ENCODE measurements at places on chromosomes 13 and 19.

DNA sequence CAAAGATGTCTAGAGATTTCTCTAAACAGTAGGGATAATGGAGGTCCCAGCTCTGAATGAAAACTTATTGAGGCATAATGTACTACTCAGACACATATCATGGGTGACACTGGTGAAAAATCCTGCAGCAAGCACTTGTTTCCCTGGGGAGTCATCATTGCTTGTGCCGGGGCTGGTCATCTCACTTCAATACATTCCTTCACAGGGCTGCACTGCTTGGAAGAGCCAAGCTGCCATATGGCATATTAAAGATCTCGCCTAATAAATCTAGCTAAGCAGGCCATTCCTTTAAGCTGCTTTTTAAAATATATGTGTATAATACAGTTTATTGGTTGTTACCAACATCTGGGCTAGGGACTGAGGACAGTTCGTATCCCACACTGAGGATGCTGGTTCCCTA, 332.2 kb upstream of the GPC6 start:
- DNase-seq, result no peak

DNA sequence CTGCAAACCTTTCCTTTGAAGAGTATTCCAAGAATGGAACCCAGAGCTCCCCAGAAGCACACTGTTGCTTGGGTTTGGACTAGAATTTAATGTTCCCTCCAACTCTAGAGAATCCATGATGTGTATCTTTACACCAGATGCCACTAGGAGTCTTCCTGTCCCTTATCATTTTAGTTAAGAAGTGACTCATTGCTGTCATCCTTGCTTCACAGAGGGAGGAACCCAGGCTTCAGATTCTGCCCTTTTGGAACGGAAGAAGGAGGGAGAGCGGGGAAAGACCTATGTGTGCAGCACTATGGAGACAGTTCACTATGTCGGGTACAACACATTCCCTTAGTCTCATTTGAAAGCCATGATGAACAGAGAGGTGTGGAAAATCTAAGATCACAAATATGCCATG, 2.1 kb upstream of the ATP12A start:
- no peak for DNase-seq

DNA sequence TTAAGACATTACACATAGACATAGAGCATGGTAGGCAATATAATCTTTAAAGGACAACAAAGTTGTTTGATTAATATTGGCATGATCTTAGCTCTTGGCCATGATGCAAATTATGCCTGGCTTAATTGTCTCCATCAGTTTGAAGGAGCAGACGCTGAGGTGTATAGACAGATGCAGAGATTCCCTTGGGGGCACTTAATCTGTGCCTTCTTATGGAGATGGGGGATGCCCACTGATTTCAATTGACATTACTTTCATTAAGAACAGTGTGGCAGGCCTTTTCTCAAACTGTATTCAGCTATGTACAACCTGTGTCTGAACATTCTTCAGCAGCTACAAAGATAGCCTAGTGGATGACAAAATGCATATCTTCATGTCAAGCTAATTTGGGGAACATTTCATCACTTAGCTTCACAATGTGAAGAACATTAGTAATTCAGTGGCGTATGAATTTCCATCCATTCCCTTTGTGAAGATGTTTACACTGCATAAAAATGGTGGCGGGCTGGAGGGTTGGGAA, 85.3 kb upstream of the MYCBP2 start:
- no peak for DNase-seq

GRCh38 chr19:9531933-9532332, 6.5 kb downstream of the ZNF426 start:
- DNase-seq, result no peak

DNA sequence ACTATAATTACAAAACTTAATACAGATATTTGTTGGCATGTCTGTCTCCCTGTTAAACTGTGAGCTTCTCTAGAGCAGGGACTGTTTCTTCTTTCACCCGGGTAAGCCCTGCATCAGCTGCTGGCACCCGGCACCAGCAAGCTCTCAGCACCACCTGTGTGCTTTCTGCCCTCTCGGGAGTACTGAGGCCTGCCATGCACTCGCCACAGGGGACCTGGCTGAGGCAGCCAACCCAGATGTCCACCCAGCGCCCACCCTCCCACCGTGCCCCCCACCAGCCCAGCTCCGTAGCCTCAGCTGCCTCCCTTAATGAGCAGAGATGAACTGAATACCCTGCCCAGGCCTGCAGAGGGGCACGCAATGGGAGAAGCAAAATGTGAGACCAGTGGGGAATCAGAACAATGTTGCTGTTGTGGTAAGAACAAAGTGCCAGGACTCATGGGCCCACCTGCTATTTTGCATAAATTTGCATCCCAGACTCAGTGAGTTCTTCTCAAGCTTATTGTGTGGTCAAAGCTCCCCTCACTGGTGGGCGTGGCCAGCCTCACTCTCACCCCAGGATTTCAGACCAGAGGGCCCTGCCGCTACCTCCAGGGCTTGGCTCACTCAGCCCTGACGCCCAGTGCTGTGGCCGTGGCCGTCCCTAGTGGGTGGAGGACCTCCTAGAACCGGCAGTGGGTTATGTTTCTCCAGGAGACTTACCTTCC, 14.6 kb upstream of the SERPINE3 start:
- DNase-seq, result no peak

DNA sequence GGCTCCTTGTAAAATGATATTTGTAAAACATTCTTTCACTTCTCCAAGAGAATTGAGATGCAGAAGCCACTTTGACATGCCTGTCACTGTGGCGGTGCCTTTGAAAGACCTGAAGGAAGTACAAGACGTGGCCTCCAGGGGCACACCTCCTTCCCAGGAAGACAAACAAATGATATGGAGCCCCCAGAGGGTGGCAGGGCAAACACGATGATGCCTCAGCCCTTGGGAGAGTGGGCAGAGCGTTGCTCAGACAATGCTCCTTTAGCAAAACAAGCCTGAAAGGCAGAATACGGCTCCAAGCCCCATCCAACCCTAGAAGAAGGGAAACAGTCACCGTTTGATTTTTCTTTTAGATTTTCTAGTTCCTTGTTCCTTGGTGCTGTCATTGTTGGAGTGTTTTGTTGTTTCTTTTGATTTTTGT, 9.2 kb upstream of the ATP12A start:
- DNase-seq, result no peak

- DNase-seq, result no peak
Observed at GRCh38 chr19:54684527-54684926, 21.7 kb downstream of the LILRB4 start.

GRCh38 chr13:113774177-113775107, 15.4 kb downstream of the TMEM255B start:
- DNase-seq, result no peak

DNA sequence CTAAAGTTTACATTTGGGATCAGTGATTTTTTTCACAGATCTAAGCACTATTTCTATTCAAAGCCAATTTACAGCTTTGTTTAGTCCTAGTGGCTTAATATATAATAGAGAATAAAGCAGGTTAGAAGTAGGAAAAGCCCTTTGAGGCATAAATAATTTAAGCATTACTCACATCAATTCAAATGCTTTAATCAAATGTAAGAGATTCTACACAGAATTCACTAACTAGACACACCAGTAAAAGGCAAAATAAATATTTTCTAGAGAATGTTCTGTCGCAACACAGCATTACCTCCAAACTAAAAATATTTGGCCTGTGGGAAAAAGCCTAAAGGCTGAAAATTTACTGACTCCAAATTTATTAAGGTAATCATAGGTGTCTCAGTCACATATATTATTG, 31.3 kb downstream of the KCTD12 start:
- DNase-seq, result no peak

DNA sequence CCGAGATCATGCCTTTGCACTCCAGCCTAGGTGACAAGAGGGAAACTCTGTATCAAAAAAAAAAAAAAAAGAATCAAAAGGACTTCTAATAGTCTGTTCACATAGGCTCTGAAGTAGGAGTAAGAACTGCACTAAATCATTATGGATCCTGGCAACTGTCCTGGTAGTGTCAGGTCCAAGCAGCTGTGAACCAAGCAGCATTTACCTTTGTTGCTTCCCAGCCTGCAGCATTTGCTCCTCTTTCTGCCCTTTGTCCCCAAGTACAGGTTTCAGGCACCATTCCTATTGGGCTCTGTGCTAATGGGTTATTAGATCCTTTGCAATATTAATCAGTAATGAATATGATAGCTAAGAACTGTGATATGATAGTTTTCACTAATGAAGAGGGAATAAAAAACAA, 77.4 kb upstream of the NBEA start:
- DNase-seq, result no peak

- no peak for DNase-seq
Observed at GRCh38 chr19:12767666-12768065, 7.7 kb downstream of the HOOK2 start.

DNA sequence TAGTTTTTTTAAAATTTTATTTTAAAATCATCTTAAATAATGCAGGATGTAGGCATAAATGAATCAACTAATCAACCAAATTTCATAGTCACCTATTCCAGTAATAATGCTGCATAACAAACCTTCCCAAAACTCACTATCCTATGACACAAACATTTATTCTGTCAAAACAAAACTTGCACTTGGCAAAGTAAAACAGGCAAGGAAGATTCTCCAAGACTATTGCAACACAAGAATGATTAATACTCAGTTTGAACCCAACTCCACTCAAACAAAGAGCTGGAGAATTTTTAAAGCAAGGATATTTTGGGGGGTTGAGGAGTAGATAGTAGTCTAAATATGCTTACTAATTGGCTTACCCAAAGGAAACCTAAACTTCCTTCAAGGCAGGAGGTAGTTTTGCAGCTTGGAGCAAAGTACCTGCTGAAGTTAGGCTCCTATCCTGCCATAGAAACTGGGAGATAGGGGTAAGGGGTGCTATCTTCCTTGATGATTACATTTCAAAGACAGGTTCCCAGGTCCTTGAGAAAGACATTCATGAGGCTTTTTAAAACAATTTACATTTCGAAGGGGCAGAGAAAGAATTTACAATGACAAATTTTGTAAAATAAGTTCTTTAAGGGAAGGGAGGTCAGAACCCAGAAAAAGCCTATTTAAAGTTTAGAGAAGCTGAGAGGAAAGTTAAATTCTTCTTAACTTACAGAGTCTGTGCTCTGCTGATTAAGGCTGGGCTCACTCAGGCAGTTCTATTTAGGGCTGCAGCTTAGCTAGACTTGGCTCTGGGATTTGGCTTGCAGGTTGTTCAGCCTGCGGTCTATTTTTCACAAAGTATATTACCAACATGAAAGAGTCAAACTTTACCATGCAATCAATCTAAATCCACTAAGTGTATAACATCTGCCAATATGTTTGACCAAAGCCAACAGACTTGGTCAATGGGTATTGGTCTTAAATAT, 549.0 kb downstream of the KCTD12 start:
- no peak for DNase-seq

DNA sequence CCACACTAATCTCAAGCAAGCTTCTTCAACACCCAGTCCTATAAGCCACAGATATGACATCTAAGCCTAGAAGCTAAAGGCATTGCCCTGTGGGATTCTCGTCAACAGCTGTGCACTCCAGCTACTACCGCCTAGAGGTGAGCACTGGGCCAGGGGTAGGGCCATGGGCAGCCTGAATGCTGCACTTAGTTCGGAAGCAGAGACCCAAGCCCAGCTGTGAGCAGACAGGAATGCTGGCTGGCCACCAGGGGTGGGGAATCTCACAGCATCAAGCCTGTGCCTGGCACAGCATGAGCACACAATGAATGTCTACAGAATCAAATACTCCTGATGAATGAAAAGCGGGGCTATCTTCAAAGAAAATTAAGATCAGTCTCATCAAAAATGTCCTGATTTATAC, 167.5 kb upstream of the UBL3 start:
- no peak for DNase-seq

DNA sequence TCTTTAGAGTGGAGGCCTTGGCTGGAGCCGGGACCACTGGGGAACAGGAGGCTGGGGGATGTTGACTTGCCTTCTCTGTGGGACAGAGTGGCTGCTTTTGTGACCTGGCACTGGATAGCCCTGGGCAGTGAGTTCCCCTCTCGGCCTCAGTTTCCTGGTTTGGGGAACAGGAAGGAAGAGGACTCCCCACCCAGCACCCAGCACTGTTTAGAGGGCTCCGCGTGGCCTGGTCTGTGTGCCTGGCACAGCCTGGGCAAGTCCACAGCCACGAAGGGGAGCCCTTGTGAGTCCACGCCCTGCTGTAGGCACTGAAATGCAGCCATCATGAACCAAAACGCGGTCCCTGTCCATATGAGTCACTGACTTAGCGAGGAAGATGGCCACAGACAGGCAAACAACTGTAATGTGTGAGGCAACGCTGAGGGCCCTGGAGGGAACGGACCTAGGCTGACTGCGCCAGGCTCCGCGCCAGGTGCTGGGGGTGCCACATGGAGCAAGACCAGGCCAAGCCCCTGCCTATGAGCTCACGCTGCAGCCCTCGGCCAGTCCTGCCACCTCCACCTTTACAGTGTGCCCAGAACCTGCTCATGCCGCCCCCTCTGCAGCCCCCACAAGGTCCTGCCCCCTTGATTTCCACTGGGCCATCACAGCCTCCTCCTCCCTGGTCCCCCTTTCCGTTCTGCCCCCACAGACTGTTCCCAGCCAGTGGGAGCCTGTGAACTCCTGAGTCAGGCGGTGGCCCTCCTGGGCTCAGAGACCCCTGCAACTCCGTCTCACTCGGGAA, 35.5 kb downstream of the PAK4 start:
- DNase-seq, result no peak

DNA sequence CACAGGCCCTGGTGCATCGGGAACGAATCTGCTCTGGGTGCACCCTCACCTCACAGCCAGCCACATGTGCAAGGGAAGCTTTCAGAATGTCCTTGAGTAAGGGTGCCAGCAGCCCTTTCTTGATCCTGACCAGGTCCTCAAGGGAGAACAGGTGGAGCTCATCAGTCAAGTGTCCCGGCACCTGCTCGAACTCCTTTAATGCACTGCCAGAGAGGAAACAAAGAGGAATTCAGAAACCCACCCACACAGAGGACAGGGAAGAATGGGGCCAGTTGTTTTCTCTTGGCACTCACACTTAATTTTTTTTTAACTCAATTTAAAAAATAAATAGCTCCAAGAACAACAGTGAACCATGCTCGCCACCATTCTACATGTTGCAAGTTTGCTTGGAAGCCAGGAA, 41.7 kb downstream of the RUBCNL start:
- DNase-seq, result no peak

DNA sequence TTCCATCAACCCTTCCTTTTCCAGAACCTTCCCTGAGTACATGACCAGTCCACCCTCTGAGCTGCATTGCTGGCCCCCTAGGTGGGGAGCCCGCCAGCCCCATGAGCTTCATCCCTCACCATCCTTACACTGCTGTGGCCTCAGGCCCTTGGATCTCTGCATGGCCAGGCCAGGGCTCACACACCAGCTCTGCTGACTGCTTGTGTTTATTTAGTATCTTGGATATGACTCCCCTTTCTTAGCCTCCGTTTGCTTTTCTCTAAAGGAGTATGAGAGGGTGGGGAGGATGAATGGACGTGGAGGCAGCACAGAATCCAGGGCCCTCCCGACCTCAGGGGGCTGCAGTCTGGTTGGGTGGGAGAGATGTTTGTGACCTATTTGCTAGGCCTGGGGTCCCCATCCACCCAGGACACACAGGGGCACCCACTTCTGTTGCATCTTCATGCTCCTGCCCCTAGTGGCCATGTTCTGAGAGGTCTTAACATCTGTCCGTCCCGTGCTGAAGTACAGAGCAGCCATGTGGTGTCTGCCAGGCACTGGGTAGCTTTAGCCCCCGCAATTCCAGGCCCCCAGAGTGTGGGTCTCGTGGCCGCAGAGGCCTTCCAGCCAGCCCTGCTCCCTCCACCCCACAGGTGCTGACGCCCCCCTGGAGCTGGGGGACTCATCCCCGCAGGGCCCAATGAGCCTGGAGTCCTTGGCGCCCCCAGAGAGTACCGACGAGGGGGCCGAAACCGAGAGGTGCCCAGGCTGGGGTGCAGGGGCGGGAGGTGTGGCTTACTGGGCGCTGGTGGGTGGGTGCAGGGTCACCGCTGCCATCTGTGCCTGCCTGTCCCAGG, 13.0 kb downstream of the ARHGEF1 start:
- peak; percentile 45 for DNase-seq
